Psoas muscle (tissue), 8 donors: ENCODE measurements at places on chromosomes 11 and 22. TPM values are rescaled to one million over a fixed set of nuclear protein-coding genes. Genes with fewer than 3 reads are reported as not detected.

- no peak for DNase-seq
Measured at GRCh38 chr22:25626624-25626990, 62.1 kb downstream of the GRK3 start.

DNA sequence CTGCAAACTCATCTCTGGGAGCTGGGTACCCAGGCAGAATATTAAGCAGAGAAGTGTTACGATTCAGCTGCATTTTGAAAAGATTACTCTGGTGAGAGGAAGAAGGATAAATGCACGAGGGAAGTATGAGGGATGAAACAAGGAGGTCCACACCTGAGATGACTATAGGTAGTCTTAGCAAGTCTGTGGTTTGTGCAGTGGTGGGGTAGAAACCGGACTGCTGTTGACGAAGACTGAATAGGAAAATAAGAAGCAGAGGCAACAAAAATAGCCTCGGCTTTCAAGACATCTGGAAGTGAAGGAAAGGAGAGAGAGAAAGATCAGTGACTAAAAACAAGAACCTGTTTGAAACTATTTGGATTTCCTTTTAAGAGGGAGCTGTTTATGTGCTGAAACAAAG lies 810.8 kb downstream of the OPCML start:
- no peak for DNase-seq

DNA sequence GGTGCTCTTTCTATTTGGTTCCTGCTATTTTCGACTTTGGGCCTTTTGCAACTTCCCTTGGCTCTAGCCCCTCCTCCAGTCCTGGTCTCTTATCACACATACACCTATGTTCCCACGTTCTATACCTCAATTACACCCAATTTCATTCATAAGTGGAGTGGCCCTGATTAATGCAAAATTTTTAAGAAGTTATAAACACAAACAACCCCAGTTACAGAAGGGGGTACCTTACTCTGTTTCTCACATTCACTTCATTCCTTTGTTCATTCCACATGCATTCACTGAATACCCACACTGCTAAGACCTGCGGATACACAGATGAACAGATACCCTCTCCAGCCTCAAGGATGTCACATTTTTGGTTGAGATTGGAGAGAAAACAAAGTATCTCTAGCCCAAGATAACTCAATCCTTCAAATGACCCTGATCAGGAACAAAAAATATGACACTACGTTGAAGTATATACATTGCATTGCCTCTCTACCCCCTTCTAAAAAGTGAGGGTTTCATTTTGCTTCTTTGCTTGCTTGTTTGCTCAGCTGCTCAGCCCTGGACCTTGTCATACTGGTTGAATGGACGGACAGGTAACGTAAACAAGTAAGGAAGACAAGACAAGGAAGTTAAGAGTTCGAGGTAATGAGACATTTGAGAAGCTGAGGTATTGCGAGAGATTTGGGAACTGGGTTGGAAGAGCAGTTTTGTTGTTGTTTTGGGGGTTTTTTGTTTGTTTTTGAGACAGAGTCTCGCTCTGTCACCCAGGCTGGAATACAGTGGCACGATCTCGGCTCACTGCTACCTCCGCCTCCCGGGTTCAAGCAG lies 3.6 kb upstream of the VPS37C start:
- no peak for DNase-seq

GRCh38 chr11:110345743-110346142 lies 49.3 kb upstream of the RDX start:
- DNase-seq: no peak

Gene TRIM77
- polyA plus RNA-seq: not detected

Gene SORL1
- 0.07 TPM for polyA plus RNA-seq

- peak; percentile 60 for DNase-seq
Measured at GRCh38 chr11:134360050-134360835, 28.5 kb downstream of the GLB1L2 start.

Gene IFITM10
- polyA plus RNA-seq: 0.70 TPM

DNA sequence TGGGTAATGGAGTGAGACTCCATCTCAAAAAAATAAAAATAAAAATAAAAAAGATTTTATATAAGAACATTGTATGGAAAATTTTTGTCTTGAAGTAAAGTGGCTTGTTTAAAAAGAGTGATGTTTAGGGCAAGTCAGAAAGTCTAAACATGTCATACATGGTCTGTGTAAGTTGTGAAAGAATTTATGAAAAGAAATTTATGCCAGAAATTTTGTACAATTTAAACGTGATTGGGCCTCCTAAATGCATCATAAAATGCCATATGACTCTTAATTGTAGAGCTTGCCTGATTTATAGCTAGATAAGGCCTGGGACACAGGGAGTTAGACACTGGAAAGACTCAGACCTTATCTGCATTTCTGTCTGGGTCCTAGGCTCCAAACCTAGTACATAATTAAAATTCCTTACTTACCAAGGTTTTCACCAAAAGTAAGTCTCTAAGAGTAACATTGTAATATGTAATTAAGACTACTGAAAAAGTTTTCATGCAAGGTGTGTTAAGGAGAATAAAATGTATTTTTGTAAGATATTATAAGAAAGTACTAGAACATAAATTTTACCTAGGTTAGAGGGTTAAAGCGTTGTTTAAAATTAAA lies 110.5 kb downstream of the AASDHPPT start:
- no peak for DNase-seq

DNA sequence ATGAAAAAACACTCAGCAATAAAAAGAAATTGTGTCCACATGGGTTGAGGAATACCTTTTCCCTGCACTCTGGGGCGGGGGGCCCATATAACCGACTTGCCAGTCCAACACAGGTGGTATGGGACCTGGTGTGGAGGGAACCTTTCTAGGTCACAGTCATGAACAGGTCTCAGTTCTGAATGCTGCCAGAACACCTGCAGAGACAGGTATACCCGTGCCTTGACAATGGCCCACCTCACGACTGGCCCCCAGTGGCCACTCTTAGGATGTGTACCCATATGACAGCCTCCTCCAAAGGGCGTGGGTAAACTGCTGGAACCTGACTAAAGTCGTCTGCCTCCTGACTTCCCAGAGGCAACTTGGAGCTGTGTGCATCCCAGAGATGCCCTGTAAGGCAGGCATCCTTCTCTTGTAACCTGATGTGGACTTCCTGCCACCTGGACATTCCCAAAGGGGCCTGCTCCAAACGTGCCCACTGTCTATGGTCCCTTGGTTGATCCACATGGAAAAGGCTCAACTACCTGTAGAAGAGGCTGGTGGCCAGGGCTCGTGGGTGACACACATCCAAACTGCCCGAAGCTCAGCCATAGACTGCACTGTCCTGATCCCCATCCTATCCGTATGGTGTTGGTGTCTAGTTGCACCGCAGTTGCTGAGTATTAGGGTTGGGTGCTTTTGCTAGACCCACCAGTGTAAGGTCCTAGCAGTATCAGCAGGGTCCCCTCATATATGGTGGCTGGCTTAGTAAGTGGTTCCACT lies 859.3 kb downstream of the BRD1 start:
- DNase-seq: no peak
